ENCODE measurements at places on chromosomes 6 and 20.

DNA sequence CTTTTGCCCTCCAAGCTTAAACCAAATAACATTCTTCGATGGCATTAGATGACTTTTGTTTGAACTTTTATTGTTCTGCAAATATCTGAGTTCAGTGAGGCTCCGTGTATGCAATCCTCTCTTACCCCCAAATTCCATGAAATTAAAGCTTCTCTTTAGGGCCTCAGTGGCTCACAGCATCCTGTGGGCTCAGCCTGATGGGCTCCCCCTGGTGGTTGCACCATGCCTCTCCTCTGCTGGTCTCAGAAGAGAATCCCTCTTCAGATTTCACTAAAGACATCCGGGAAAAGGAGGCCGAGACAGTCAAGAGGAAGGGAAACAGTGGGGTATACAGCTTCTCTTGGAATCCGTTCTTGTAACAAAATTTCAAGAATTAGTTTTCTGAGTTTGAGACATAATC is 331.6 kb upstream of the NT5E start:
- DNase-seq: no peak

DNA sequence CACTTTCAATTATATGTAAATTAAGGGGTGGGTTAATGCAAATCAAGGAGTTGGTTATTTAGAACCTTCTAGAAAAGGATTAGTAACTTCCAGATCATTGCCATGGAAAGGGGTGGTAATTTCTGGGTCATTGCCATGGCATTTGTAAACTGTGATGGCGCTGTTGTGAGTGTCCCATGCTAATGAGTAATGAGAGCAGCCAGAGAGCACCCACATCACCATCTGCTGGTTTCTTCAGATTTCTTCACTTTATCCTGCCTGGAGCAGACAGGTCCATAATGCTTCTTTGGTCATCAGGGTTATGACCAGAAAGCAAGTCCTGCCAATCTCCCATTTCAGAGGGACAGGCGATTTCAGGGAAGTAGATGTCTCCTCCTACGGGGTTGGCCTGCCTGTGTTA is 311.3 kb upstream of the CNR1 start:
- no peak for DNase-seq

GRCh38 chr6:43609402-43609801 is 19.7 kb downstream of the GTPBP2 start:
- peak; percentile 63 for DNase-seq

- DNase-seq: no peak
Observed at GRCh38 chr6:98014442-98015201, 731.6 kb upstream of the MMS22L start.

- no peak for DNase-seq
Observed at GRCh38 chr20:63903796-63904561, 9.1 kb downstream of the DNAJC5 start.

GRCh38 chr6:39929039-39929732 is 5.1 kb downstream of the MOCS1 start:
- no peak for DNase-seq

DNA sequence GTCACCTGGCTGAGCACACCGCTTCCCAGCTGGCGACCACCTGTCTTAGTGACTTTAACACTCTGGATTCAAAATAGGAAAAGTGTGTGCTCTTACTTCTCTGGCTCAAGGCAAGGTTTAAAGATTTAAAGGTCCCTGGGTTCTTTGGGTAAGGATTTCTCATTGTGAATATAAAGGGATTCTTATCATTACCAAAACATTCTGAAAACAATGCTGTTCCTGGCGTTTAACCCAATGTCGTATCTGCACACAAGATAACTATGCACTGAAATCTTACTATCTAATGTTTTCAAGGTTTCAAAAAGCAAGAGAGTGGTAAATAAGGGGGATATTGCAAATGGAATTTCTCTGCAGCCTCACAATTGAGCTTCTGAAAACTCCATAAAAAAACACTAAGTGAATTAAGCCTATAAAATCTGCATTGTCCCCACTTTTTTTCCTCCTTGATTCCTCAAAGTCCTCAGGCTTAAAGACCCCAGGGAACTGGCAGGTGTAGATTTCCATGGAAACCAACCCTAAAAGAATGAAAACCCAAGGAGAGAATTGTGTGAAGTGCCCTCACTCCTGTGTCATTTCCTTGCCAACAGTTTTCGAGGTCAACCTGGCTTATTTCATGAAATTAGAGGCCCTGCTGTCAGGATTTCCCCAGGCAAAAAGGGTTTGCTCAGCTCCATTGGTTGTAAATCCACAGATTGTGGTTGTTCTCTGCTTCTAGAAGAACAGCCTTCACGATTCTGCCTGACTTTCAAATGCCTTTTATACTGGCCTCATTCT is 44.0 kb downstream of the BMP2 start:
- no peak for DNase-seq

DNA sequence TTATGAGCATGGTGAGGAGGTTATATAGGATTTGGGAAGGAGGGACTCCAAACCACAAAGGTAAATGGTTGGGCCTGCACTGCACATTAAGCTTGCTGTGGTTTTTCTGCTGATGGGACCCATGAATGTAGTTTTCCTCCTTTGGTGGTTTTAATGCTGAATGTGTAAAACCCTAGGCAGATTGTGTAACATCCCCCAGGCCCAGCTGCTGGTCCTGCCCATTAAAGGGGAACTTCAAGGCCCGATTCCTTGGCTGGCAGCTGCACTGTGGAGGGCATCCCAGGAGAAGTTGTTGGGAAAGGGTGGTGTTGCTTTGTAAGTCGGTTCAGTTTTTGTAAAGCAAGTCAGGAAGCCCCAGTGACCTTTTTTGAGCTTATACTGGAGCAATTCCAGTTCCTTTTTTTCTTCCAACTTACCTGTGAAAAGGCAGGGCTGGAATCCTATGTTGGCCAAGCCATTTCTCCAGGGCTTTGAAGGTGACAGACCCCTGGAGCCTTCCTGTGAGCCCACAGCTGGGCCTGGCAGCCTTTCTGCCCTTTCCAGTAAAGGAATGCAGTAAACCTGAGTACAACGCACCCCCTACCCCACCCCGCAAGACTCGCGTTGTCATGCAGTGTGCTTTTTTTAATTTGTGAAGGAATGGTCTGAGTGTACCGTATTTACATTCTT is 43.1 kb upstream of the NAA20 start:
- peak; percentile 90 for DNase-seq

DNA sequence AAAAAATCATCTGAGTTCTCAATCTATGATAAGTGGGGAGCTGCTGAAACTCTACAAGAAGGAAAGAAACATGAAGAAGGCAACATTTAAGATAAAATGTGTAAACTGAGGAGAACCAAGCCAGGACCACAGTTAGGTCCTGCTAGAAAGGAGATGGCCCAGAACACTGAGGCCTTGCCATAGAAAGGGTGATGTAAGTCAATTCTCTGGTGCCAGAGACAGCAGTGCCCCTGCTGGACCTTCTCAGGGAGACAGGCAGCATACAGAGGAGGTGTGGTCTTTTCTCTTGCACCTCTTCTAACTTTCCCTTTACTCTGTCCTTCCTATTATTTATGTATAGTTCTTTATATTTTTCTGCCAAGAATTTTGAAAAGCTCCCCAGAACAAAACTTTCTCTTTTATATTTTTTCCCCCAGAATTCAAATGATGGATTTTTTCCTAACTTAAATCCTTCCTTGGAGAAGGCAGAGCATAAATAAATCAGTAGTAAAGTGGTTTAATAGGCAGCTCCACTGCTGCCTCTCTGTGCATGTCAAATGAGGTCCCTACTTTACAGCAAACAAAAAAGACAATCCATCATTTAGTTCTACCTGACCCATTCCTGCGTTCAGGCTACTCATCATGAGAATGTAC is 9.0 kb downstream of the UQCC2 start:
- peak; percentile 63 for DNase-seq

DNA sequence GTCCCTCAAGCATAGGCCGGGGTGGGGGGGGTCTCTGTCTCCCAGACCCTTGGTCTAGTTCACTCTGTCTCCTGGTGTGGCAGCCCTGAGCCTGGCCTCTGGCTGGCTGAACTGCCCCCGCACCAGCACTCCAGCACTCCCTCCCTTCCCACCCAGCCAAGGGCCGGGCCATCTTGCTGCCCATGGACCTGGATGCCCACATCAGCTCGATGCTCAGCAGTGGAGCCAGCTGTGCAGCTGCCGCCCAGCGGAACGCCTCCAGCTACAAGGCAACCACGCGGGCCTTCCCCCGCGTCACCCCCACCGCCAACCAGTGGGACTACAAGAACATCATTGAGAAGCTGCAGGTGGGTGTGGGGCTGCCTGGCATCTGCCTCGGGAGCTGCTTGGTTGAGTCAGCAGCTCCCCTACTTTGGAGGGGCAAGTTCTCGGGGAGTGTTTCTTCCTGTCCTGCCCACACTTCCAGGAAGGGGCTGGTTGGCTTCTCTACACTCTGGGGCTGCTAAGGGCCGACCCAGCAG is 28.4 kb downstream of the UQCC2 start:
- DNase-seq: no peak

DNA sequence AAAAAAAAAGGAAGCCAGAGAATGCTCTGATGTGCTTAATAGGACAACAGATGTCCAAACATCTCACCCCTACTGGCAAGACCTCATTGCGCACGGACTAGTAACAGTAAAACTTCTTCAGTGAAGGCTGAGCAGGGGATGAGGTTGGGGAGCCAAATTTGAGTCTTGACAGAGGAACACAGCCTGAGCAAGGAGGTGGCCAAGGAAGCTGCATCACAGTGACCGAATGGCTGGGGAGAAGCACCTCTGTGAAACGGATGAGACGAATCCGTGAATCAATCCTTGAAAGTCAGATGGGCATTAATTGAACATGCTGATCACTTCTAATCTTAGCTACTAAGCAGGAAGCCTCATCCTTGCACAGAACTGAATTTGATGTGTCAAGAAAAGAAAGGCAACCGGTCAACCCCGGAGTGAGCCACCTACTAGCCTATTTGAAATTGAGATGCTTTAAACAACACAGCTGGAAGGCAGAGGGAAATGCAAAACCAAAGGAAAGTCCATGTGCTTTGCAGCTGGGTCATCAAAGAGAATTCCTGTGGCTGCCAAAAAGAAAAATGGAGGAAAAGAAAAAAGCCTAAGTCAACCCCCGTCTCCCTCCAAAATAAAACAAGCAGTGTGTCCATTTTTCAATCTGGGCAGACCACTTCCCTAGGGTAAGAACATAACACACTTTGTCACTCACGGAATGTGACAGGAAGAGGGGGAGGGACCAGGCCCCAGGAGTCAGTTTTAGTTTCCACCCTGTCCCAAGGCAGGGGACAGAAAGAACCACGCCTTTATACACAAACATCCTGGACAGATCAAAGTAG is 29.5 kb downstream of the PXDC1 start:
- DNase-seq: no peak

- DNase-seq: no peak
Observed at GRCh38 chr20:9916761-9917160, 77.9 kb upstream of the PAK5 start.

- DNase-seq: no peak
Observed at GRCh38 chr6:97040355-97040860, 115.9 kb downstream of the KLHL32 start.

- no peak for DNase-seq
Observed at GRCh38 chr6:39681674-39682121, 43.5 kb downstream of the KIF6 start.

DNA sequence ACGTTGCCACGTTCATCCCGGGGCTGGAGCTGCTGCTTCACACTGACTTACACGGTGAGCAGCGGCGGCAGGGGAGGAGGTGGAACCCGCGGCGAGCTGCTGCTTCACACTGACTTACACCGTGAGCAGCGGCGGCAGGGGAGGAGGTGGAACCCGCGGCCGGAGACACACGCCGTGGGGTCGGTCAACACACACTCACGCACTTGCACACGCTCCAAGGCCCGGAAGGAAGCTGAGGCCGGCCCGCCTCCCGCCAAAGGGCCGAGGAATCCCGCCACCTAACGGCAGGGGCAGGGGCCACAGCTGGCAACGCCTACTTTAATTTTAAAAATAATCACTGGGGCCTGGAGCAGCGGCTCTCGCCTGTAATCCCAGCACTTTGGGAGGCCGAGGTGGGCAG is 94.4 kb upstream of the FOXC1 start:
- no peak for DNase-seq

DNA sequence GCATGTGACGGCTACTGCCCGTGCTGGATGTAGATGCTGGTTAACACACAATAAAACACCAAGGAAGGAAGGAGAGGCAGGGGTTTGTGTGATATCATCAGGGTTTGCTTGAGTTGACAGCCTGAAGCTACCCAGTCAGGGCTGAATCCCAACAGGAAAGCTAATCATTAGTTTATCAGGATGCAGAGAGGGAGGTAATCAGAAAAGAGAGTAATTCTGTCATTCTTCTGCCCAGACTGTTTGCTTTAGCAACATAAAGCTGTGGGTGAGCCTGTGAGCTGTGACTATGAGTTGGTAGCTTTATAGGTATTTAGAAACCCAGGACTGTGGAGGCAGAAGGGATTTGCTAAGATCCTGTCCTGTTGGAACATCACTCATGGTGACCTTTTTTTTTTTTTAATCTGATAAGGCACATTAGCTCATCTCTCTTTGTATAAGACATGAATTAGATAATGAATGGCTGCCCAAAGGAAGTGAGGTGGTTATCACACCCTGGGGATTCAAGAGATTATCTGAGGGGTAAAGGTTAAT is 79.3 kb downstream of the CAP2 start:
- DNase-seq: peak; percentile 31

- DNase-seq: no peak
Observed at GRCh38 chr20:62354811-62355341, 12.2 kb downstream of the LAMA5 start.

DNA sequence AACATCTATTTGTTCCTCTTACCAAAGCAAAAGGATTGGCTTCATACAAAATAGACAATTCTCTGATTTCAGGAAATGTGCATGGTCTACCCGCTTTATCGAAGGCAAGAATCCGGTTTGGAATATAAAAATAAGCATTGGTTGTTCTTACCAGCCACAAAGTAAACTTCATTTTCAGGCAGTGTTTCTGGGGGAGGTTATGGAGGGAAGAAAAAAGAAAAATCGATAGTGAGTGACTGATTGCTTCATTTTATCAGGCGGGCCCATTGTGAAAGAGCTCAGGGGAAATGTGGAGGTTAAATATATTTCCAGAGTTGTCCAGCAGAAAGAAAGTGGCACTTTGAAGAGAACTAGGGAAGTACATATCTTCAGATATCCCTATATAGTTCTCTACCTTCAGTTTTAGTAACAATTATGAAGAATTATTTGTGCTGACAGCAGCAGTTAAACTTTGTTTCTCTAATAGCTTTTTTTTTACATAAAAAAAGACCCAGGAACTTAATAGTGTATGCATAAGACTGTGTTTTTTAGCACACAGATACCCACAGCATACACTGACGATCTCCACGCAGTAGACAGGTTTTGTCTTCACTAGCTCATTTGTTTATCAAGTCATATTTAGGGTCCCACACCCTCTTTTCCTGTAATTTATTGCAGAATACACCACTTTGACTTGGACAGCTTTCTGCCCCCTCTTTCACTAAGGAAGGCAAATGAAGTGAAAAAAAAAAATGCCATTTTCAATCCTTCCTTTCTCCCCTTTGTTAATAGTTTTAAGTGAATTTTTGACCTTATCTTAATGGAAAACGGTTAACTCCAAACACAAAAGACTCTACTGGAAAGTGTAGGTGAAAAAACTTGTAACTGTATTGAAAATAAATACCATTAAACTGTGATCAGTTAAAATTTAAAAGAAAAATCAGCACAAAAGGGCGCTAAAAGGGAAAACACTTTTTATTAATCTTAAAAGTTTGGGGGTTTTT is 2.9 kb downstream of the POU3F2 start:
- DNase-seq: no peak
